ENCODE measurements at places on chromosomes 4 and X.

GRCh38 chrX:15382813-15383212 lies 1.4 kb downstream of the VEGFD start:
- DNase-seq: no peak

- DNase-seq: no peak
Measured at GRCh38 chrX:26851981-26852380, 611.2 kb downstream of the PPP4R3C start.

DNA sequence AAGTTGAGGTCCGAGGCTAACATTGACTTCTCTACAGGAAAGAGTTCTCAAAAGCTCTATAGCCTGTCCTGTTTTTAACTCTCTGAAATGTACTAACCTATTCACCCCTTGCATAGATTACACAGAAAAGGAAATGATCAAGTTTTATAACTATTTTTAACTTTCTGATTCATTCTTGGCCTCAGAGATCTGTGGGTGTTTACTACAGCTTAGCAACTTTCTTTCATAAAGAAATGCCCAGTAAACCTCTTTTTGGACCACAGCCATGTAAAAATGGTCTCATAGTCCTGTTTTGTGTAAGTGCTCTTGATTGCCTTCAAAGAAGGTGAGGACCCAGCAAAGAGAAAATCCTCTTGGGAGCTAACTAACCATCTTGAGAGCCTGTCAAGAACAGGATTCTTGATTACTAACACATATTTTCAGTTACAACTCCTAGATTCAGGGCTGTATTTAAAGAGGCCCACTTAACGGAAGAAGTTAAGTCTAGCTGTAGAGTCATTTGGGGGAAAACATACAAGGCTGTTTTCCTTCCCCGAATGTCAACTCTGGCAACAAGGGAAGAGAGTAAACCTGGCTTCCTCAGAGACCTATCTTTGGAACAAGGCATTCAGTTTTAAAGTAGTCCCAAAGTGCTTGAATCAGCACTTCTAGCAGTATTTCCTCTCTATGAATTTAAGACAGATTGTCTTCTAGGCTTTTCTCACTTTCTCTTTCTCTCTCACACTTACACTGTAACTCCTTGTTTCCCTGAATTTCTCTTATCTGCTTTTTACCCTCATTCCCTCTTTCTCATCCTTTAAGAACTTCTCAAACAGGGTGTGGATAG lies 78.2 kb downstream of the IL21 start:
- peak; percentile 39 for DNase-seq

GRCh38 chr4:101039367-101039766 lies 308.0 kb downstream of the PPP3CA start:
- DNase-seq: peak; percentile 9

DNA sequence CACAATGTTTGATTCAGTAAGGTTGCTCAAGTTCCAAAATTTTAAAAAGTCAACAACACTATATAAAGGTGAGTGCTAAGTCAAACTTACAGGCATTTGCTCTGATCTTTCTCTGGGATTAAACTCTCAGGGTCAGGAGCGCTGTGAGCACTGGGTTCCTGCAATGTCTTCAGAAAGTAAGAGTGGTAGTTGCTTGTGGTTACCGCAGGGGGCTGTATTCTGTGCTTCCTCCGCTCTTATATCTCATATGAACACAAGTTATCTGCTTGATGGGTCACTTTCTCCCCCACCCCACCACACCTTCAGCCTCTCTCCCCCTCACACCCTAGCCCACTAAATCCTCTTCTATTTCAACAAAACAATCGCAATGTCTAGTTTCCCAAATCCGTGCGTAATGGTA lies 116.4 kb upstream of the IGSF1 start:
- no peak for DNase-seq

DNA sequence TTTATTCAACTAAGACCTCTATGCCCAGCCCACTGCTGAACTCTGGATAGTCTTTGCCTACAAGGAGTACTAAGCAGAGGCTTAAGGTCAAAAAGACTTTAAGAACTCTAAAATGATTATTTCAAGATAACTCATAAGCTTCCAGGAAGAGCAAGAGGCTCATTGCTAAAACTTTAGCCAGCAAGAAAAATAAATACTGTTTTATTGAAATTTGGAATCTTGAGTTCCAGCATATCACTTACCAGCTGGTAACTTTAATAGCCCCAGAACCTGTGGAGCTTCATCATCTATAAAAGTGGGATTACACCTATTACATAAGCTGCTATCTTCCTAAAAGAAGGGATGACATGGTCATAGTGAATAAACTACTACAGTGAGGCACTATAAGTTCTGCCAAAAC lies 47.0 kb downstream of the SEC24D start:
- DNase-seq: no peak

GRCh38 chr4:96543346-96543745 lies 703.5 kb downstream of the PDHA2 start:
- no peak for DNase-seq

DNA sequence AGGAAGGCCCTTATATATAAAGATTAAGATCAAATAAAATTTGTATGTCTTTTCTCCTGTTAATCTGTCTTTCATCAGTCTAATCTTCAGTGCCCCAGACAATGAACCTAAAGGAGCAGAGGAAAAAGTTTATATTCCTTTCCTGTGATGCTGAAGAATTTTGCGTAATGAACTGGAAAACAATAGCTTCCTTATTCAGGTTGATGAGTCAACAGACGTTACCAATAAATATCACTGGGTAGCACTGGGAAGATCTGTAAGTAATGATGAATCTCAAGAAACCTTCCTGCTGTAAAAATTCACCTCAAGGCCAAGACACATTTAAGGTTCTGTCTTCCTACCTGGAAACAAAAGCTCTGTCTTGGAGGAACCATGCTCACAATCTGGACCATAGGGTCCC lies 25.5 kb downstream of the CDKN2AIP start:
- DNase-seq: no peak

DNA sequence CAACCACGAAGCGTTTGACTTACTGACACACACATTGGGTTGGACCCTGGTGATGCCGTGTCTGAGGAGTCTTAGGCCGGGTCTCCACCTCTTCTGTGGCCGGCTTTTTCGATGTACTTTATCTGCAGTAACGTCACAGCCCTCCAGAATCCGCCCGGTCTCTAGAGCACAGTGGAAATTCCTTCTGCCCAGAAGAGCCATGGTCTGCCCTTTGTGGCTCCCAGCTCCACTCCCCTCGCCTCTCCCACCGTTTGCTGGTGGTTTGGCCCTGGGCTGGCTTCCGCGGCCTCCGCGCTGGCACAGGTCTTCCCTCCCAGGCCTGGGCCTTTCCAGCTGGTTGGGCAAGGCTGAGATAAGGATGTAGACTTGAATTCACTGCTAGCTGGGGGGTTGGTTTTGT lies 4.3 kb downstream of the MAEA start:
- DNase-seq: no peak

GRCh38 chrX:130606425-130606824 lies 204.6 kb downstream of the RBMX2 start:
- DNase-seq: no peak

DNA sequence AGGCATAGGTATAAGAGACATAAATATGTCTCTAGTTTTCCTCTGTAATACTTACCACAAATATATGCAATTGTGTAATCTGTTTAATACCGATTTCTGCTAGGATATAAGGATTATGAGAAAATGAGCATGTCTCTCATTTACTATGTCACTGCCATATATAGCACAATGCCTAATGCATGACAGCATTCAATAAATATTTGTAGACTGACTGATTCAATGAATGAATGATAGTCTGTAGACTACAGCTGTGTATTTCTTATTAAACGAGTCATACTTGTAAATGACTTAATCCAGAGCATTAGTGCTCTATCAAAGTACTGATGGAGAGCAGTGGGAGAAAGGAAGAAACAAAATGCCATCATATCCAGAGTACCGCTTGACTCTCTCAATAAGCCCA lies 175.6 kb downstream of the PPP3CA start:
- no peak for DNase-seq

DNA sequence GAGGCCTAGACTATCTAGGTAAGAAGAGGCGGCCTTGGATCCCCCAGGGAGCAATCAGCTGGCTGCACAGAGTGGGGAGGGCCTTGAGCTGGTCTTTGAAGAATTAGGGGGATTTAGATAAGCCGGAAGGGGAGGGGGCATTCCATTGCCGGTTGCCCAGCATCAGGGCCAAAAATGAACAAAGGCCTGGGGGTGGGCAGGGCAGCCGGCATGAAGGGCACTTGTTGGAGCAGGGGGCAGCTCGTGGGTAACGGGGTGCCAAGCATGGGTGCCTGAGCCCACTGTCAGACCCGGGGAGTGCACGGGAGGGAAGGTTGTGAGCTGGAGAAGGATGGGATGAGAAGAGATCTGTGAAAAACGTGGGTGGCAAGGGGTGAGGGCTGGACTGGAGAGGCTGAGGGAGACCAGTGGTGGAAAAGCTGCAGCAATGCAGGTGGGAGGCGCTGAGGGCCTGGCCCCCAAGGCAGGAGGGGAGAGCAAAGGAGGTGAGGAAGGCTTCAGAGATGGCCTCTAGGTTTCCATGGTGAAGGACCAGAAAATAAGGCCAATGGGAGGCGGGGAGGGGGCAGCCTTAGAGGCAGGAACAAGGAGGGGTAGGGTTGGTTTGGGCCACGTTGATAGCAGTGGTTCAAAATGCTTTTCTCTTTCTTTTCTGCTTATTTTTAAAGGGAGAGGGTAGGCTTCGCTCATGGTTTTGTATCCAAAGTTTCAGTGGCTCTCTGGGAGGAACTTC lies 8.6 kb downstream of the KLF3 start:
- no peak for DNase-seq

- no peak for DNase-seq
Measured at GRCh38 chrX:22164770-22165388, 107.8 kb upstream of the CBLL2 start.

DNA sequence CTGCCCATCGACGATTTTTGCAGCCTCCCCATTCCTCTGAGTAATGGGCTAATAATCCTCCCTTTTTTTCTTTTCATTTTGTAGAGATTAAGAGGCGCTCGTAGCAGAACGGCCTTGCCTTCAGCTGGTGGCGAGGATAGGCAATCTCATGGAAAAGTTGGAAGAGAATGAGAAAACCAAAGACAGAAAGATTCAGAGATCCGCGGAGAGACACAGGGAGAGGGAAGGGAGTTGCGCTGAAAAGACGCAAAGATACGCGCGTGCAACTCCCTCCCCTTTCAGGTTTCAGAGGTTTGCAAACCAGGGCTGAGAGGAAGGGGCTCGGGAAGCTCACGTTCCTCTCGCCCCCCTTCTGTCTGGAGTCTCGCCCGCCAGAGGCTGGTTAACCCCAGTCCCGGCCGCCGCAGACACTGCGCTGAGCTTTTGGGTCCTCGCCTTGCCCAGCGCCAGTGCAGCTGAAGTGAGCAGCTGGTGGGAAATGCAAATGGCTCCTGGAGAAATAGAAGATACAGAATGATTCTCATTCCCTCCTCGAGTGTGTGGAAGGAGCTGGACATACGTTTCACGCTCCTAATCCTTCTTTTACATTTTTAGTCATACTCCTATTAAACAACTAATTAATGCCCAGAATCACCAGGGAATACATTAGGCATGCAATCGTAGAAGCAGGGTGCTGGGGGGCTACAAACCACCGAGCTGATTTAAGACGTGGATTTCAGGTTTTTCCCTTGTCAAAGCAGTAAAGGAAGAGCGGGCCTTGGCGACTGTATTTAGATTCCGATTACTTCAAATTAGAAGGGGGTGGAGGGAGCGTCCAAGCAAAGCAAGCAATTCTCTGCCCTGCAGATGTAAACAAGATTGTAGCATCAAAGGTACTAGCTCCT lies 16.6 kb upstream of the PITX2 start:
- DNase-seq: no peak

All from GM13977 (cell line).